ENCODE measurements at places on chromosomes 12 and 14.
A peak's percentile ranks its signal among the peaks of the same experiment; 100 is the strongest.

DNA sequence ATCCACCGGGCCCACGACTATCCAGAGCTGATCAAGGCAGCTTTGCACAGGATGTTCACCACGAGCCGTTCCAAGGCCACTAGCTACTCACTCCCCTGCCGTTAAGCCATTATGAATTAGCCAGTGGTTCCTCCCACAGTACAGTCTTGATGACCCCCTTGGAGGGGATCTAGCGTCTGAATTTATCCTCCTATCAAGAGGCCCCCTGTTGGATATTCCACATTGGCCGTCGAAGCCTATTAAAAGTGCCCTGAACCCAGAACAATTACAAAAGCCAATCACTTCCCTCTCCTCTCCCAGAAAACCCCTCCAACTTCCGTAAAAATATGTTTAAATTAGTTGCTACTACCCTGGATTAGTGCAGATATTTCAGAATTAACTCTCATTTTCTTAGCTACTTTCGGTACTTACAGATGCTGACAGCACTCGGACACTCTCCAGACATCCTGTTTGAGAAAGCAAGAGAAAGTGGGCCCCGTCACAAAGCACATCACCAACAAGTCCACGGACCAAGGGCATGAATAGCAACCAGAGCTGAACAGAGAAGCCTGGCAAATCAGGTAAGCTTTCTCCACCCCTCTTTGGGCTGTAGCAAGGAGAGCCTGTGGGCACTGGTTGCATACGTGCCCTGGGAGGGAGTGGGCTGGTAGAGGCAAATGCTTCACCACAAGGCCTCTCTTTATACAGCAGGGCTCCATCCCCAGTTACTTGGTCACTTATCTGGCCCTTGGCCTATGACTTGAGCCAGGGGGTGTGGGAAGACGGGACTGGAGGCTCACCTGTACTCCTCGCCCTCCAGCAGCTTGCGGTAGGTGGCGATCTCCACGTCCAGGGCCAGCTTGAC is 5.3 kb downstream of the KRT3 start:
- no peak for DNase-seq

DNA sequence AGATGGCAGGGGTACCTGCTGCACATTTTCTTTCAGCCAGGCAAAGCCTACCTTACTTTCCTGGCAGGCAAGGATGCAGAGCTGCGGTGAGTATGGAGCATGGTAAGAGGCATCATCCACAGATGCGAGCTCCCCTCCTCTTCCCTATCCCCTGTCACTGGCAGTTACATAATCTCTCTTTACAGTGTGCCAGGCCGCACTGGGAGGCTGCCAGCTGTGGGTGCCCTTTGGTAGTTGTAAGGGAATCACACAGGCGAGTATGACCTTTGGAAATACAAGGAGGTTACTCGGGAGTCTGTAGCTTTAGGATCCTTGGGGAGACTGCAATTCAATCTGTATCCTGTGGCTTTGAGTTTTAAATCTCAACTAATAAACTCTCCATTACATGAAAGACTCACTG is 132.5 kb downstream of the KTN1 start:
- DNase-seq, result no peak

DNA sequence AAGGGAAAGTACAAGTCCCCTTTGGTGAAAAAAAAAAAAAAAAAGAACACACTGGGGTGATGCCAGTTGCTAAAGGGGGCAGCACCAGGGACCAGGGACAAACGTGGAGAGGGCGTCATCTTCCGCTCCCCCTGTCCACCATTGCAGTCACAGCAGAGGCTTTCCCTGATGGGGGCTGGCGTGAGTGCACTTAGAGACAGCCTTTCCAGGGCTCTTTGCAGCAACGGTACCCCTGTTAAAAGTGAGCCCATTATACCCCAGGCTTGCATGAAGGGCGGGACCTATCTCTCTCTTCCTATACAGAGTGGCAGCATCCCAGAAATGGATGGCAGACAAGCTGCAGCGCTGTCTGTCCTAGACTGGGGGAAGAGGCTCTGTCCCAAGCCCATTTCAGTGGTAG is 155.0 kb downstream of the KCNK10 start:
- DNase-seq, result no peak

- DNase-seq, result no peak
Measured at GRCh38 chr14:101358320-101359125, 202.8 kb upstream of the DIO3 start.

DNA sequence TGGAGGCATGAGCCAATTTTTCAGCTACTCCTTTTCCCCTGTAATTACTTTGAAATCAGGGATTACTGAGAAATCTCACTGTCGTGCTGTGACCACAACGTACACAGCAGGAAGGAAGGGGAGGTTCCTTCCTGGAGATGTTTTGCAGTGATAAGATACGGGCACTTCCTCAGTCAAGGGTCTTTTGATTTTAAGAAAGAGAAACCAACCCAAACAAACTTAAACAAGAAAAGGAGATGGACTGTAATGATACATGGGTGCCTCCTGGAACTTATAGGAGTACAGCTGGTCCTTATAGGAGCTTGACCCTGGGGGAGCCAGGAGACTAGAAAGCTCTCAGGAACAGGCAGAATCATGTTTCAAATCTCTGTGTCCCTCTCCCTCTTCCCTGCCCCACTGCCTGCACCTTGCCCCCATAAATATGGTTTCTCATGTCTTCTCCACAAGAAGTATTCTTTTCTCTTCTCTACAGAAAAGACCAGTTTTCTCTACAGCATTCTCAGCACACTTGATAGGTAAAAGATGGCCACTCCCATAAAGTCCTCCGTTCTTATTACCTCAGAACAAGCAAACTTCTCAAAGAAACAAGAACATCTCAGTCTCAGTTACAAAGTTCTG is 281.1 kb upstream of the AMIGO2 start:
- DNase-seq, result no peak

DNA sequence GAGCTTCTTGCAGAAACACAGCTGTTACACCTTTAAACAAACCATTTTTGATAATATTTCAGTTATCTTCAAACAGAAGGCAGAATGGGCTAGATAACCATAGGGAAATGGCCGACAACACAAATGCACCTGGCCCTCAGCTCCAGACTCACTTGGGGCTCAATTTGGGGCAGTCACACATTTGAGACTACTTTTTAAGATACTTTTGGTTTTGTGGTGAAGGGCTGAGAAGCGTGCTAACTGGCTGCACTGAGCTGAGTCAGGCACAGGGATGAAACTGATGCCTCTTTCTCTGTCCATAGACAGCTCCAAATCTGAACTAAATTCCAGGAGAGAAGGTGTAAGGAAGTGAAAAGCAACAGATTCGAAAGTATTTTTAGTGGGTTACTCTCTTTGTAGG is 18.5 kb upstream of the GRIP1 start:
- no peak for DNase-seq

- DNase-seq, result no peak
Measured at GRCh38 chr12:89576572-89577220, 50.8 kb upstream of the POC1B start.

DNA sequence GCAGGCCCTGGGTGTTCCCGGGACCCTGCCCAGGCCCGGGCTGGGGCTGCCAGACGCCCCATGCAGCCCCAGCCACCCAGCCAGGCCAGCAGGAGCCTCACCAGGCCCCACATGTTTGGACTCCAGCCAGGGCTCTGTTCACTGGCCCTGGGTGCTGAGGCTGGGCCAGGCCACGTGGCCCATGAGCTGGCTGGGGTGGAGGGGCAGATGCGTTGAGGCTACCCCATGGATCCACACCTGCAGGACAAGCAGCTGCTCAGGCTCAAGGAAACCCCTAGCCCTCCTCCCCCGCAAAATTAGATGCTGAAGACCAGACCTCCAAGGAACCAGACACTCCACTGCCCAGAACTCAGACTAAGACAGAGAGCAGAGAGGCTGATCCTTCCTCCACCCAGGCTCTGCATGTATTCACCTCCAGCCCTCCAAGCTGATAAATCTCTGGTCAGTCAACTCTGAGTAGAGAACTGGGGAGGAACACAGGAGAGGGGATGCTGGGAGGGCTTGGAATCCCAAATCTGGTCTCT is 1.6 kb downstream of the CDH24 start:
- no peak for DNase-seq

DNA sequence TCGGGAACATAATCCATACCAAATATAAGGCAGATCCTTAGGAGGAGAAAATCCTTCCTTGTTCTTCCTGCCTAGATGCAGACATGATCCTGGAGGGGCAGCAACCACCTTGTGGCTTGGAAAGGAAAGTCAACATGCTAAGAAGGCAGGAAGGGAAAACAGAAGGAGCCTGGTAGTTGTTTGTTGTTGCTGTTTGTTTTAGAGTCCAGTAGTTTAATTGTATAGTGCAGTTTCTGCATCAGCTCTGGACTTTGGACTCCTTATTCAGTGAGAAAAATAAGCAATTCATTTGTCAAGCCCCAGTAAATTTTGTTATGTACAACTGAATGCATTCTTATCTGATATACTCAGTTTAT is 45.7 kb upstream of the APPL2 start:
- DNase-seq, result no peak

DNA sequence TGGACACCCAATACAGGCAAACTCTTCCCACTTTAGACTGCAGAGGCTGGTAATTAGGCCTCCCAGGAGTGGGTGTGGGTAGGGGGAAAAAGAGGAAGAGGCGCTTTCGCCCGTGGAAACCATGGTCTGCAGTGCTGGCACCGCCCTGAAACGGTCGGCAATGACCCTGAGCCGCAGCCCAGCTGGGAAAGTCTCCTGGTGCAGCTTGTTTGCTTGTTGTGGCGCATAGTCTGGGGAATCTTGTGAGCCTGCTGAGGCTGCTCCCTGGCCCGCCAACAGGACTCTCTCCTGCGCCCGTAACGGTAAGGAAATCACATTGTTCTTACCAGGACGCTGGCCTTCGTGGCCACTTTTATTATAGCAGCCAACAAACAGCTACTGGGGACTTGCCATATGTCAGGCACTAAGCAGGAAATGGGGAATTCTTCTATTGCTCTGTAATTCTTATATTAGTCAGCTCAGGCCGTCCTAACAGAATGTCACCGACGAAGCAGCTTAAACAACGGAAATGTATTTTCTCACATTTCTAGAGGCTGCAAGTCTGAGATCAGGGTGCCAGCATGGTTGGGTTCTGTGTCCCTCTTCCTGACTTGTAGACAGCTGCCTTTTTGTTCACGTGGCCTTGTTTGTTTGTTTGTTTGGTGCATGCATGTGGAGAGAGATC is 52.5 kb upstream of the RIN3 start:
- DNase-seq, result no peak

GRCh38 chr14:98548071-98548686 is 723.8 kb downstream of the BCL11B start:
- no peak for DNase-seq

GRCh38 chr12:3116106-3116844 is 39.1 kb downstream of the TSPAN9 start:
- no peak for DNase-seq

GRCh38 chr12:58980768-58981167 is 60.5 kb upstream of the LRIG3 start:
- DNase-seq, result no peak

GRCh38 chr14:79896009-79896408 is 315.3 kb downstream of the DIO2 start:
- DNase-seq, result peak; percentile 22

- peak; percentile 68 for DNase-seq
Measured at GRCh38 chr12:108649669-108650068, 16.0 kb upstream of the SELPLG start.

DNA sequence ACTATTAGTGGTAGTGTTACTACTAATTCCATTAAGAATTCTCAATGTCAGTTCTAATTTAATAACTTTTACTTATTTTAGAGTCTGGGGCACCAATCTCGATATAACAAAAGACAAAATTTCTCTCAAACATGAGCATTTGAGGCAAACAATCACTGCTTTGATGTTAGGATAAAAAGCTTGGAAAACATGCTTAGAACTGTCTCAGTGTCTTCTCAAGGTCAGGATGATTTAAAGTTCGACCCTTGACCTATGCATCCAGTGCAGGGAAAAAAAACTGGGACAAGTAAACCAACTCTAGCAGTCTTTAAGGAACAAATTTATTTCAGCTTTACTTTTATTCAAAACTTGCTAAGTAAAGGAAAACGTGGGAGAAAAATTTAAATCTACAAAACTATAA is 31.1 kb downstream of the SPTLC2 start:
- no peak for DNase-seq

DNA sequence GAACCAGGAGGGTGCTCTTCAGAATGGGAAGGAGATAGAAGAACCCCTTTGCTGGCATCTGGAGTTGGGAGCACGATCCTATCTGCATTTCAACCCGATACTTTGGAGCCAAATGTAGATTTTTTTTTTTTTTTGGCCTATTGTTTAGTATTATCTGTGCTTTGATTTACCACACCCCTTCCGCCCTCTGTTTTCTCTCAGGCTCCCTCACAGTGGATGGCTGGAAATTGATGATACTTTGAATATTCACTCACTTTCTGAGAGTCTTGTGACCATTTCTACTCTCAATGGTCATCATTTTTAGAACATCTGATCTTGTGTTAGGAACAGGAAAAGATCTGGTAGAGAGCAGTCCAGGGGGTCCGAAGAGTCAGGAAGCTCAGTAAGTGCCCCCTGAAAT is 9.0 kb downstream of the TSPAN9 start:
- no peak for DNase-seq

- DNase-seq, result peak; percentile 79
Measured at GRCh38 chr12:57904848-57905811, 36.2 kb upstream of the ATP23 start.

DNA sequence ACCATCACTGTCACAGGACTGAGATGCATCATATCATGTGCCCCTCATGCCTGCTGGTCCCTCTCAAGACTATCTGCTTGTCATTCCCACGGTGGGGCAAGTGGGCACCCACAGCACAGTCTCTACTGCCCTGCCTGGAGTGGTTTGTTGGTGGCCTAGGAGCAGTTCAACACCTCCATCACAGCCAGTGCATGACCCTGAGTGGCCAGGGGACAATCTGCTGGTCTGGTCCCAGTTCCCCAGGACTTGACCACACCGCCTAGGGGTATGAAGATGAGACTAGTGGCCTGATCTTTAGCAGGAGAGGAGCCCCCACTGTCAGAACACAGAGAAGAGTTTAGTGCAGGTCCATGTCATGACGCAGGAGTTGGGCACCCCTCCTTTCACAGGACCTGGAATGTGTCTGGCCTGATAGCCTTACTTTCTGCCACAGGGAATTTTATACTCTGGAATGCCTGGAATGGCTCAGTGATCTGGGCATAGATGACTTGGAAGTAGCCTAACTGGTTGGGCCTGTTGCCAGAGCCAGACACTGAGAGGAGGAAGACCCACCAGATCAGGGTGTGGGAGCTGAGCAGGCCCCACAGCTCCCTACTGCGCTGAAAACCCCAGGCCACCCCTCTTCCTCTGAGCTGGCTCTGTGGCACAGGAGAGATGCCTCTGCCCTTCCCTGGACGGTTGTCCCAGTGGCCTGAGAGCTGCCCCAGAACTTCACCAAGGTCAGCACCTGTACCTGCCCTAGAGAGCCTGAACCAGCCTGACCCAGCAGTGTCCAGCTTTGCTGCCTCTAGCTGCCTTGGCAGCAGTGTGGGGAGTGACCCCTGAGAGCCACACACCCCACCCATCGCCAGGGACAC is 83.3 kb downstream of the PUS7L start:
- DNase-seq, result no peak

GRCh38 chr14:104993808-104994591 is 8.4 kb downstream of the CLBA1 start:
- no peak for DNase-seq

DNA sequence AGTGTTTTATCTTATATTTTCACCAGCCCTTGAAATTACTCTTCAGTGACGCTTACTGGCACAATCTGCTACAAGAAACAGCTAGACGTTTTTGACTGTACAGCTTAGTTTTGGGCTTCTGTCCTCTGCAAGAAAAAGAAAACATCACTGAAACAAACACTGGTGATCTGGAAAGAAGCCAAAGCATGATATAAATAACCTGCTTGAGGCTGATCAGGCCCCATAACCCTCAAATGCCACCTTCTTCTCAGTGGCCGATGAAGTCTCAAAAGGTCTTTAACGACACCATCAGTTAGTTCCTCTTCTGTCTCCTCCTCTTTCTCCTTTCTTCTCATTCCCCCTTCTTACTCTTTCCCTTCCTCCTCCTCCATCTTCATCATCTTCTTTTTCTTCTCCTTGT is 942.3 kb upstream of the TMEM132C start:
- no peak for DNase-seq
